ENCODE measurements at places on chromosomes 6 and 20. TPM values are rescaled to one million over a fixed set of nuclear protein-coding genes. Genes with fewer than 3 reads are reported as not detected.

DNA sequence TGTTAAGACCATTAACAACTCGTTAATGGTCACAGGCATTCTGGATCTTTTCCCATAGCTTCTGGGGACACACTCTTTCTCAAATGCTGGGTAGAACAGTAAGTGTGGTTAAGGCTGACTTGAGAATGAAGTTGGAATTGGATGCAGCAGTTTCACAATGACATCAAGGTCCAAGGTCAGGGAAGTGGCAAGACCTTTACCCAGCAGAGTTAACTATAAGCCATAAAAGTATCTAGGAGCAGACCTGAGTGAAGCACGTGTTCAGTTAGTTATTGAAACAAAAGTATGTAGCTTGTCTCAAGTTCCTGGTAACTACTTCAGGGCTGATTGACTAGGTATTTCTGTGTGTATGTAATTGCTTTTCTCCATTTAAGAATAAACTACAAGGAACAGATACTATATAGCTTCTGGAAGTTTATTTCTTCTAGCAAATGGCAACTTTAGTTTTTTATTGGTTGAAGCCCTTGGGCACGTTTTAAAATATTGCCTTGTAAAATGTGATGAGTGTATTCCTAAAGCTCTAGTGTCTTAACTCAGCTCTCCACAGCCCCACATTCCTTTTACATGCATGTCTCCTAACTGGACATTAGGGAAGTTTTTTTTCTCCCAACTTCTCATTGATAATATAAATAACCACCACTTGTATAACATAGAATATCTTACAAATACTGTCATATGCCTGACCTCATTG lies 479.0 kb upstream of the CITED2 start:
- no peak for DNase-seq

The NINL gene
- 14.3 TPM for total RNA-seq

- no peak for DNase-seq
These were observed 15.9 kb downstream of the BCL2L1 start for GRCh38 chr20:31706607-31707257.

- no peak for DNase-seq
These were observed 57.2 kb downstream of the CTCFL start for GRCh38 chr20:57467742-57468141.

- peak; percentile 16 for DNase-seq
These were observed 65.7 kb downstream of the SRC start for GRCh38 chr20:37411408-37412219.

GRCh38 chr6:109202409-109203264 lies 107.3 kb downstream of the CEP57L1 start:
- no peak for DNase-seq

The BMP2 gene
- 9.7 TPM for total RNA-seq

GRCh38 chr6:168310945-168311344 lies 8.6 kb downstream of the DACT2 start:
- DNase-seq = no peak

- DNase-seq = no peak
These were observed 328.5 kb upstream of the PRDM1 start for GRCh38 chr6:105757512-105758200.

The POPDC3 gene
- 41.7 TPM for total RNA-seq

DNA sequence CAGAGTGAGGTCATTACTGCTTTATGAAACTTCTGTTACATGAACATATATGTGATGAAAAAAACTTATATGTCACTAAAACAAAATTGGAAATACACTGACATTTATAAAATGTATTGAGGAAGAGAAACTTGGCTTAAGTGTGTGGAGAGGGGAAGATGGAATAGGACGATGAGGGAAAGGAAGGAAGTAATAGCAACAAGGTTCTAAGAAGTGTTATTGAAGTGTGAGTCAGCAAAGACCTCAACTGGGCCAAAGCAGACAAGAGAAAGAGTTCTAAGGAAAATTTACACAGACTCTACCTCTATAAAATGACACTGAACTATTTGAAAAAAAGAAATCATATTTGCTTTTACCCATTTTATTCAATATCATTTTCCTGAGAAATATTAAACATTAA lies 38.3 kb downstream of the SNX3 start:
- DNase-seq = no peak

- DNase-seq = no peak
These were observed 316.6 kb upstream of the JARID2 start for GRCh38 chr6:14929291-14929690.

GRCh38 chr6:139448051-139448649 lies 73.7 kb upstream of the CITED2 start:
- no peak for DNase-seq

The VSTM2L gene
- total RNA-seq = 14.1 TPM

The PPT2 gene
- total RNA-seq = 10.3 TPM

GRCh38 chr6:42159431-42160024 lies 13.6 kb upstream of the GUCA1A start:
- no peak for DNase-seq

The RIMS4 gene
- total RNA-seq = not detected

- peak; percentile 57 for DNase-seq
These were observed 11.0 kb downstream of the POU3F2 start for GRCh38 chr6:98845211-98846020.

DNA sequence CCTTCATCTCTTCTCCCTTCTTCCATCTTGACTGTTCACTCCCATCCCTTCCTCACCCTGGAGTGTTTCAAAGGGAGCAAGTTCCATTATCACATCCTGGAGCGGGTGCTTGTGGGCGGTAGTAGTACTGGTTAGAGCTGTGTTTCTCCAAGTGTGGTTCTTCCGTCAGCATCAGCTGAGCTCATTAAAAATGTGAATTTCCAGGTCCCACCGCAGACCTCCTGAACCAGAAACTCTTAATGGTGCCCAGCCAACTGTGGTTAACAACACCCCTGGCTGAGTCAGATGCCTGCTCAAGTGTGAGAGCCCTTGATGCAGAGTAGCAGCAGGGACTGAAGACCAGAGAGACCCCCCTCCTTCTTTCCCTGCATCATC lies 24.4 kb downstream of the ANGPT4 start:
- no peak for DNase-seq

The TRIM10 gene
- total RNA-seq = not detected

The BCL2L1 gene
- 106 TPM for total RNA-seq

The LAMA5 gene
- 3.6 TPM for total RNA-seq

DNA sequence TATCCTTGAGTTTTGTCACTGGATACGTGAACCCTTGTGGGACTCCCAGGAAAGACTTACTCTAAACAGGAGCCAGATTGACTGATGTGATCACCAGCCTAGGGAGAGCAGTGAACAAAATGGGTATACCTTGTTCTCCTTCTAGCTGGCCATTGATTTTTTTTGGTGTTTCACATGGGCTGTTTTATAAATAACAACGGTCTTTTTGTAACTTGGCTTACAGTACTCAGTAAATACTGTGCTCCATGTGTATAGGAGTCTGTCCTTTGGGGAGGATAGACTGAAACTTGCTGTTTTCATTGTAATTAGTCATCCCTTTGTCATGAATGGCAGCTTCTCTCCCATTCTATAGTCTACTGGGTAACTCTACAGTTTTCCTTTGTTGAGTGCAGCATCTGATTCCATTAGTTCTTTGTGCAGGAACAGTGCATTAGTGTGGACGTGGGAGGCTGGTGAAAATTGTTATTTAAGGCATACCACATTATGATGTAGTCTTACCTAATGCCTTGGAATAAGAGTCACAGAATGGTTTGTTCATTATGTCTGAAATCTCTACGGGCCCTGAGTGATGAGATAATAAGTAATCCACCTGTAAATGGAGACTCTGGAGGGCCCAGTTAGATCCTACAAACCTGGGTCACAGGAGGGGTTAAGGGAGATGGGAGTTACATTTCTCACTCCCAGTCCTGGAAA lies 89.5 kb downstream of the TIAM2 start:
- no peak for DNase-seq

DNA sequence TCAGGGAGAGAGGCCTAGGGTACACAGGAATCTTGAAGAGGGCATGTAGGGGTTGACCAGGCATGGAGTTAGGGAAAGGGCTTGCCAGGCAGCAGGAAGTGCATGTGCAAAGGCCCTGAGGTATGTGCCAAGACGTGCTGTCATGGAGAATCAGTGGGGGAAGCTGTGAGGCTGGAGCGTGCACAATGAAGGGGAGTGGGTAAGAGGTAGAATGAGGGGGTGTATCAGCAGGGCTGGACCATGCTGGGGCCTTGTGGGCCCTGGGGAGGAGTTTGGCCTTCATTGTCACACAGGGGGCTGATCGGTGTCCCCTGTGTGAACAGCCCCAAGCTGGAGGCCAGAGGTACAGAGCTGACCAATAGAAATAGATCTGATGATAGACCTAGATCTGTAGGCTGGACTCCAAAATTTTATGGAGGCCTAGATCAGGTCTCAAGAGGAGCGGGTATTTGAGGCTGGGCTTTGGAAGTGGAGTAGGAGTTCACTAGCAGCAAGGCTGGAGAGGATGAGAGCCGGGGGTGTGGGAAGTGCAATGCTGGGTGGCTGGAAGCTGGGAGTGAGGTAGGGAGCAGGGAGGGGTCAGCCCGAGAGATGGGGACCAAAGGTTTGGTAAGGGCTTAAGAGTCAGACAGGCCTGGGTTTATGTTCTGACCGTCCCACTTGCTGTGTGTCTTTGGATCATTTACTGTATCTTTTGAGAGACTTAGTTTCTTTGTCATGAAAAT lies 3.0 kb downstream of the SRC start:
- DNase-seq = no peak

GRCh38 chr6:137313928-137314855 lies 95.0 kb upstream of the IFNGR1 start:
- DNase-seq = peak; percentile 62

The LINC00237 gene
- total RNA-seq = not detected

- DNase-seq = peak; percentile 56
These were observed at the start of gene EPHA7 for GRCh38 chr6:93419304-93420162. EPHA7 (minus strand) TSS chr6:93419559; CDS start chr6:93419341, 218 bp downstream.

The OLIG3 gene
- total RNA-seq = not detected

- DNase-seq = no peak
These were observed 19.9 kb downstream of the NRN1 start for GRCh38 chr6:5986861-5987260.

GRCh38 chr6:122461885-122462284 lies 9.7 kb downstream of the SERINC1 start:
- DNase-seq = no peak

DNA sequence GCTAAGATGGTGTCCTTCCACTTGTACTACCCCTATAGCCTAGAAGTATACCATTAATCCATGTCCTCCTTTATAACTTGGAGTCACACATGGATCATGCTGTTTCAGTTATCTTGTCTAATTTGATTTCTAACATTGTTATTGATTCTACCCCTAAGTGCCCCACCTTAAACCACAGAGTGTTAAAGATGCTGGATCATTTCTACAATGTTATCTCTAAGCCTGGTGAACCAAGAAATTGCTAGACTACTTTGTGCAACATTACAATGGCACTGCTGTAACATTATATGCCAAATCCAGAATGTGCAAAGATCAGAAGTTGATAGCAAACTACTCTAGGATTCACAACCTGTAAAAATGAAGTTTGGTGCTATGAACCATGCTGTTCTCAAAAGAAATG lies 1.7 kb downstream of the CGA start:
- no peak for DNase-seq

DNA sequence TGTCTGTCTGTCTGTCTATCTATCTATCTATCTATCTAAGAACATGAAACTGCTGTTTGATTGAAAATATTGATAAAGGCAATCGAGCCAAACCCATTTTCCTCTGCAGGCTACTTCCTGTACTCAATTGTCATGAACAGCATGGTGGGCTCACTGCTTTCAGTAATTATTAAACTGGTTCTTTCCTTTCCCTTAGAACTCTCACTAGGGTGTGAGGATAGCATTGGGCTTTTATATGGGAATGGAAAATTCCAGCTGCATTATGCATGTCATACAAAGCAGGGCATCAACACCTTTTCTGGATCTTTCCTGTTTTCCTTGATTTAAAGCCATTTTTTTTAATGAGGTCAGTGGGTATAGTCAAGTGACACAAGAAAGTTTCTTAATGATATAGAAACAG lies 161.0 kb upstream of the SYNCRIP start:
- no peak for DNase-seq

The DYNLT2 gene
- 0.68 TPM for total RNA-seq

- DNase-seq = no peak
These were observed 52.6 kb downstream of the SERAC1 start for GRCh38 chr6:158115508-158115907.

DNA sequence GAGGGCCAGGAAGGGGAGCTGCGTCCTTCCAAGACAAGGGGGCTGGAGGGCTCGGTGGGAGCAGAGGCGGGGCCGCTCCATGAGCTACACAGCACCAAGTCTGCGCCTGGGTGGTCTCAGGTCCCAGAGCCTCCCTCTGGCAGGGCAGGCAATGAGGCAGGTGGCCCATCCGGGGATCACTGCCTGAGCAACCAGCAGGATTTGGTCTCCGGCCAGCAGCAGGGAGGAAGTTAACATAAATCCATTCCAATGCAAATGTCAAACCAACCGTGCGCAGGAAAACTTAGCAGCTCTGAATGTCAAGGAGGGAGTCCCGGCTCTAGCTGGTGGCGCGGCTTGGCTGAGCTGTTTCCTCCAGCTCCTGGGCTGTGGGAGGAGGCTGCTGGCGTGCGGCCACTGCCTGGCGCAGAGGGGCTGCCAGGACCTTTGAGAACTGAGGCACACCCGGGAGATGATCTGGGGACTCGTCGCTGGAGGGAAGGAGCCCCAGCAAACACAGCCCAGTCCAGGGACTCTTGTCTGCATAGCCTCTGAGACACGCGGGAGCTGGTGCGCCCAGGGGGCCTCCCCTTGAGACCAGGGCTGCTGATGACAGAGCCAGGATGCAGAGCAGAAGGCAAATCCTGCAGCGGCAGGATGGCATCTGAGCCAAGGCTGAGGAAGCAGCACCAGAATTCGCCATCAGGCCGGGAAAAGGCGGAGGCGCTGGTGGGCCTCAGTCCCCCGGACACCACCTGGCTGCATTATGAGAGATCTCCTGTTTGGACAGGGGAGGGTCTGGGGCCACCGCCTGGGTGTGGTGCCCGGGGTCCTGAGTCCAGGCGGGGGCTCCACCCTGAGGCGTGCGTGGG lies 33.1 kb upstream of the CHRNA4 start:
- no peak for DNase-seq

The PLA2G7 gene
- total RNA-seq = not detected

The HLA-F gene
- 137 TPM for total RNA-seq

The SLPI gene
- total RNA-seq = not detected

The DAAM2 gene
- total RNA-seq = 0.29 TPM

The PBOV1 gene
- total RNA-seq = not detected

DNA sequence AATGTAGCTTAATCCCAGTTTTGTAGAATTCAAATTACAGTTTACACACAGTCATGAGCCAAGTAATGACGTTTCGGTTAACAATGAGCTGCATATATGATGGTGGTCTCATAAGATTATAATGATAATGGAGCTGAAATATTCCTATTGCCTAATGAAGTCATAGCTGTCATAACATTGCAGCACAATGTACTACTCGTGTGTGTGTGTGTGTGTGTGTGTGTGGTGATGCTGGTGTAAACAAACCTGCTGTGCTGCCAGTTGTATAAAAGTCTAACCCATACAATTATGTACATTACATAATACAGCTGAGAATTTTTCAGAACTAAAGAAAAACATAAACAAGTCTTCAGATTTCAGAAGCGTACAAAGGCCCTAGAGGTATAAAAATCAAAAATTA lies 66.7 kb upstream of the ARID1B start:
- no peak for DNase-seq

DNA sequence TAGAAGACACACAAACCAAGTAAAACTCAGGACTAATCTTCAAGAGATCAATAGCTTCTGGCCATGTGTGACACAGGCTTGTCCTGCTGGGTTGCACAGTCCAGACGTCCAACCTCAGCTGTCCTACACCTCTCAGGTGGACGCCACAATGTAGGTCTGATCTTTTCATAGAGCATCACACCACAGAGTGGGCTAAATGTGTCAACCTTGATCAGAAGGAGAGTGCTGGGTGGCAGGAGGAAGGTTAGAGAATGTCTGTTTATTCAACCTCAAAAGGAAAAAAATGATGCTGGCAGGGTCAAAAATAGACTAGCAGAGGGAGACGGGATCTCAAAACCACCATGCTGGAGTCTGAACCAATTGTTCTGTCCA lies 41.7 kb downstream of the GFOD1 start:
- DNase-seq = no peak
